HuH-7.5 (cell line): ENCODE measurements at places on chromosomes 7 and 10.

DNA sequence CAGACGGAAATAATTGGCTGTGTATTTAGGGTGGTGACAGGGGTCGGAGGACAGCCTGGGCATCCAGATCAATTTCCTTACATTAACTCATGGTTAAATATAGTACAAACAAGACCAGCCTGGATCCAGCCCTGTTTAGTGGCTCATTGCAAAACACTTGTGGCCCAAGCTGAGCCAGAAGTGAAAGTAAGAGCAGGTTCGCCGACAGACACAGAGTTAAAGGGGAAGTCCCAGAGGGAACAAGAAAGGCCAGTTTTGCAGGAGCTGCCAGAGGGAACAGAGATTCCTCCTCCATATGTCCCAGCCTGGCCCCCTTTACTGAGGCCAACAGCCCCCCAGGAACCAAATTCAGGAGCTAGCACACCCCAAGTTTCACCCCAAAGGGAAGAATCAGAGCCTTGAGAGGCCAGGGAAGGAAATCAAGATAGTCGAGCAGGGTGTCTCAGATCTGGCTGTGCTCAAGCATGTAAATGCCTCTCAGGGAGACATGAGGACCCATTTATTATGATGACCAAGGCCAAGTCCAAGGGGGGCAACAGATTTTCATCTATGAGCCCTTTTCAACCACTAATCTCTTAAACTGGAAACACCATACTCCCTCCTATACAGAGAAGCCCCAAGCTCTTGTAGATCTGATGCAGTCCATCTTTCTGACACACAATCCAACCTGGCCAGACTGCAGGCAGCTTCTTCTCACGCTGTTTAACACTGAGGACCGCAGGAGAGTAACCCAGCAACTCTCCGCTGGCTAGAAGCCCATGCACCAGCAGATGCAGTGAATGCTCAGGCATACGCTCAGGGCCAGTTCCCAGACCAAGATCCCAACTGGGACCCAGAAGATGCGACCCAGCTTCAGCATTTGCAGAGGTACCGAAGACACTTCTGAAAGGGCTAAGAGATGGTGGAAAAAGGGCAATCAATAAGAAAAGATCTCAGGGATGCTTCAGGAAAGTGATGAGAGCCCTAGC lies 15.9 kb upstream of the ADCK2 start:
- no peak for DNase-seq

DNA sequence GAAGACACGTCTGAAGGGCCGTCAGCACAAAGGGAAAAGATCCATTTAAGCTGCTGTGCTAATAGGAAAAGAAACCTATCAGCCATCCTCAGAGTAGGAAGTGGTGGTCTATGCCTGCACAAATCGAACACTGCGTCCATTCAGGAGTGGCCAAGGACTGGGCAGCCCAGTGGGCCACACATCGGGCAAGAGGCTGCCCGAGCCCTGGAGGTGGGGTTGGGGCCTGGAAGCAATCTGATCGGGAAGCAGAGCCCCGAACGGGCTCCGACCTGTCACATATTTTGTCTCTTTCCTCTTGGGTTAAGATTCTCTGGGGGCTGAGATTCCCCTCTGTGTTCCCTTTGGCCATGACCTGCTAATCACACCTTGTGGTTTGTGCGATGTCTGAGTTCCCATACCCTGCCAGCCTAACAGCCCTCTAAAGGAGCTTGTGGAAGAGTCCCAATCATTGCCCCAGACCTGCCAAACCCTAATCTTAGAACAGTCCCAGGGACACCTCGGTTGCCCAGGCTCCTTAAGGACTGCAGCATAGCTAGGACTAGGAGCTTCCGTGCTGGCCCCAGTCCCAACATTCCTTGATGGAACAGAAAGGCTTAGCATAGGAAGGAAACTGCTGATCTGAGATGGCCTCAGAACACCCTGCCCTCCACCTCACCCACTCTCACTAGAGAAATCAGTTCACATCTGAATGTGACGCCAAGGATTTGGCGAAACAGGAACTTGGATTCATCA lies 77.9 kb upstream of the SAMD8 start:
- DNase-seq, result no peak

GRCh38 chr7:69934144-69934903 lies 336.0 kb downstream of the AUTS2 start:
- DNase-seq, result no peak

GRCh38 chr10:44284198-44285084 lies 100.5 kb downstream of the CXCL12 start:
- no peak for DNase-seq

GRCh38 chr7:6228361-6229229 lies 43.8 kb downstream of the CYTH3 start:
- no peak for DNase-seq

- DNase-seq, result no peak
Measured at GRCh38 chr10:112229901-112230300, 46.3 kb upstream of the GPAM start.

DNA sequence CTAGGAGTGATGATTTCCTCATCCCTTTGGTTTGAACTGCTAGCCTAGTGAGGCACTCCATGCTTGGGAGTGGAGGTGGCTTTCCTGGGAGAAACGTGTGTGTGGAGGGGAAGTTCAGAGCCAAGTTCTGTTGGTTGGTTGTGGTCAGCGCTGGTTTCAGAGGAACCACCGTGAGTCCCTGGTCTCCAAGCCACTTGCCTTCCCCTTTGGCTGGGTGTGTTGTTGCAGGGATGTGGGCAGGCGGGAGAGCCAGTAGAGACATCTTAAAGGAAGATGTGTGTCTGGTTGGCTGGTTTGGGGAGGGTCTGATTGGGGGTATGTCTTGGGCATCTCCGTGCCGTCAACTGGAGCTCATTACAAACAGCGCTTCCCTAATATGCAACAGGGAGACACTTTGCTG lies 130.8 kb upstream of the TCF7L2 start:
- no peak for DNase-seq

- DNase-seq, result no peak
Measured at GRCh38 chr10:110138197-110138812, 69.1 kb upstream of the MXI1 start.

DNA sequence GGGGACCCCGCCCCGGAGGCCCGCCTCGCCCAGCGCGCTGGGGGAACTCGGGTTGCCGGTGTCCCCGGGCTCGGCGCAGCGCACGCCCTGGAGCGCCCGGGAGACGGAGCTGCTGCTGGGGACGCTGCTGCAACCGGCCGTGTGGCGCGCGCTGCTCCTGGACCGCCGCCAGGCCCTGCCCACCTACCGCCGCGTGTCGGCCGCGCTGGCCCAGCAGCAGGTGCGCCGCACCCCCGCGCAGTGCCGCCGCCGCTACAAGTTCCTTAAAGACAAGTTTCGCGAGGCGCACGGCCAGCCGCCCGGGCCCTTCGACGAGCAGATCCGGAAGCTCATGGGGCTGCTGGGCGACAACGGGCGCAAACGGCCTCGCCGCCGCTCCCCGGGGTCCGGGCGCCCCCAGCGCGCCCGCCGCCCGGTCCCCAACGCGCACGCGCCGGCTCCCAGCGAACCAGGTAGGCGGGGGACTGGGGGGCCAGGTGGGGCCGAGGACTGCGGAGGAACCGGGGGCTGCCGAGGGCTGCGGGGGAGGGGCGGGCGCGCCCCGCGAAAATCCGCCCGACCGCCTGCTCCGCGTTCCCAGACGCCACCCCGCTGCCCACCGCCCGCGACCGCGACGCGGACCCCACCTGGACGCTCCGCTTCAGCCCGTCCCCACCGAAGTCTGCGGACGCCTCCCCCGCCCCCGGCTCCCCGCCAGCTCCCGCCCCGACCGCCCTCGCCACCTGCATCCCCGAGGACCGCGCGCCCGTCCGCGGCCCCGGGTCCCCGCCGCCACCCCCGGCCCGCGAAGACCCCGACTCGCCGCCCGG lies 574 bp downstream of the UTF1 start:
- no peak for DNase-seq

- DNase-seq, result no peak
Measured at GRCh38 chr7:25870574-25870973, 281.4 kb upstream of the NFE2L3 start.

DNA sequence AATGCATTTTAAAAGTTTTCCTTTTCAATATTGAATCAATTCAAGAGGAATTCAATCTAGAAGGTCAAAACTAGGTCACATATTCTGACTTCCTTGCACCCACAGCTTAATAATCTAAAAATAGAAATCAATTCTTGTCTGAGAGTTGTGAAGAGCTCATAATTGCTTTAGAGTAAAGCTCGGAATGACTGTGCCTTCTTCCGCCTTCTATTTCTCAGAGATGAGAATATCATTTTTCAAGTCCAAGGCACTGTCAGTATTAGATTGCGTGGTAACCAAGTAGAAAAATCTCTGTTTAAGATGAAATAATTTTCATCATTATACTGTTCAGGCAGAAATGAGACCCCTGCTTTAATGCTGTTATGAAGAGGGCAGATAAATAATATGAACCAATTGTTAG lies 272.2 kb upstream of the NFE2L3 start:
- DNase-seq, result no peak

DNA sequence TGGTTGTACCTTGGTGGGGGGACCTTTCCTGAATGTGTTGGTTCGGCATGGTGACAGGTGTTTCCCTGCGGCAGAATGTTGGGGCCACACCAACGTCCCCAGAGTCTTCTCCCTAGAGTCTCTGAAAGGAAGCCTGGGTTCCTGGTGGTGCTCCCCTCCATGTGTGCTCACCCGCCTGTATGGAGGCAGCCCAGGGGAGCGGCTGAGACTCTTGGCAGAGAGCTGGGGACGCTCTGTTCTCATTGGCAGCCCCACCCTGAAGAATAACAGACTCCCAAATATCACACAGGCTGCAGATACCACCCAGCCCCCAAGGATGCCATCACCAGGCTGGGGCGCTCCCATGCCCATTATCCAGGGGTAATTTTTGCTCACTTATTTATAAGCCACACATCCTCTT lies 34.8 kb downstream of the CHST12 start:
- DNase-seq, result no peak

GRCh38 chr10:117005527-117006055 lies 604 bp upstream of the SHTN1 start:
- DNase-seq, result peak; percentile 44

GRCh38 chr7:104825099-104825498 lies 188.9 kb upstream of the KMT2E start:
- no peak for DNase-seq

- no peak for DNase-seq
Measured at GRCh38 chr7:93933156-93933555, 11.6 kb downstream of the GNG11 start.

DNA sequence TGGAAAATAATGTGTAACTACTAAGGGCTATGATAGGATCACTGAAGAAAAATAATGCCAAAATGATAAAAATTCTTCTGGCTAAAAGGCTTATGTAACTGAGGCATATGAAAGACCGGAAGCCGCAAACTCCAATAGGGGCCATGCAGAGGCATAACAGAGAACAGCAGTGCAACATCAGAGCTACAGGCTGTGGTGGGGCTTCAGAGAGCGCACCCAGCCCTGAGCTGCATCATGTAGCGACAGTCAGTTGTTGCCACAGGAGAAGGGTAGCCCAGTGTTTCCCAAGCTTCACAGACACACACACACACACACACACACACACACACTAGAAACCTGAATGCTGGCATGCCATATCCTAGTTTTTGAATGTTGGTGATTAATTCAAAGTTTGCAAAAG lies 9.3 kb downstream of the LLCFC1 start:
- DNase-seq, result no peak

DNA sequence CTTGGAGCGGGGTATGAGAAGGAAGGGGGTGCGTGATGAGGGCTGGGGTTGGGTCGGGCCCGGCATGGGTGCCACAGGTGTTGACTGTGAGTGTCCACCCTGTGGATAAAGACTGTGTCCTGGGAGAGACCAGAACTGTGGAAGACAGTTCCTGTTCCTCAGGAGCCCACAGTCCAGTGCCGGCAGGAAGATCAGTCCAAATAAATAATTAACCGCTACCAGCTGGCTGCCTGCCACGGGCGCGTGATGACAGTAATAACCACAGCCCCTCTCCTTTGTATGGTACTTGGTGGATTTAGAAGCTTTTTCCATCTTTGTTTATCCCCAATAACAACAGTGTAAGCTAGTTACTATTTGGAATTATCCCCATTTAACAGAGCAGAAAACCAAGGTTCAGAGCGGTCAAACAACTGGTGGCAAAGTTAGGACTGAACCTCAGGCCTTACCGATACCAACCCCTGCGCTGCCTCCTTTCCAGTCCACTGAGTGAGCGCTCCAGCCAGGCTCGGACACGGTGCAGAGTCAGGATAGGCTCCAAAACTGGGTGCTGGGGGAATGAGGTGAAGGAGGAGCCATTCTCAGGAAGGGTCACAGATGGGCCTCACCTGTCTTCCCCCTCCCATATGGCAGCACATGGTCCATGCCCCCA lies 5.1 kb downstream of the ZMIZ1 start:
- no peak for DNase-seq

- DNase-seq, result no peak
Measured at GRCh38 chr10:28952523-28952922, 275.2 kb downstream of the BAMBI start.

DNA sequence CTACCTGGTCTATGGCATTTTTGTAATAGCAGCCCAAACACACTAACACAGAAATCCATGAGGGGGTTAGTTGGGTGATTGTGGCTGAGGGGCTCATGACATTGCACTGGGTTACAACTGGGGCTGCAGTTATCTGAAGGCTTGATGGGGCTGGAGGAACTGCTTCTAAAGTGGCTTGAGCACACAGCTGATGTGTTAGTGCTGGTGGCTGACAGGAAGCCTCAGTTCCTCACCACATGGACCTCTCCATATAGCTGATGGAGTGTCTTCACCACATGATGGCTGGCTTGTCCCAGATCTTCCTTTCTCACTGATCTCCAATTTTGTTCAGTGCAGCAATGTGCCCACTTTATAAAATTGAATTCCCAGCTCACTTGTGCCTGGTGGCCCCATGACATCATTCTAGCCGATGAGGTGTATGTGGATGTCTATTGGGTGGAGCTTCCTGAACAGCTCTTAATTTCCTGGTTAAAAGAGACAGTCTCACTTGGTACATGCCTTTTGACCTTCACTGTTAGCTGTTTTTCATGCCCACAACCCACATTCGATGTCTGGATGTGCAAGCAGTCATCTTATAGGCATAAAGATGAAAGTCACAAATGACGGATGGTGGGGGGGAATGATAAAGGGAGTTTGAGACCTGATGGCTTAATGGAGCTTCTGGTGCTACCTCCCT lies 166.9 kb upstream of the BMPER start:
- no peak for DNase-seq

- DNase-seq, result peak; percentile 64
Measured at GRCh38 chr7:5557920-5558401, 134.3 kb upstream of the TNRC18 start.

- no peak for DNase-seq
Measured at GRCh38 chr10:70849582-70850016, 33.9 kb downstream of the SGPL1 start.

DNA sequence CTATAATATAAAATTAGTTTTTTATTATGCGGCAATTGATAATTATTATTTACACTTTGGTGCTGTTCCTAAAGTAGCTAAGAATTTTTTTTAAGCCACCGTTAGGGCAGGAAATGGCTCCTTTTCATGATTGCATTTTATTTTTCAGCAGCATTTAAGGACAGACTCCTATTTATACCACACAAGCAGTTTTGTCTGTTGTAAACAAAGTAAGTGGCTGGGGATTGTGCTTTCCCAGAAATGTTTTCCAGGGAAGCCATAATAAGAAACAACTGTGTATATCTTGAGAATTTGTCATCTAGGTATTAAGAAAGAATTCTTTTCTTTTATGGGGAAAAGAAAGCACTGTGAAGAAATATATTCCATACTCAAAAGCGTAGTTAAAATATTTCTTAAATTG lies 232.0 kb downstream of the VTI1A start:
- DNase-seq, result no peak
